Smooth muscle cell of the brain vasculature (primary cell): ENCODE measurements at places on chromosomes 6 and 20.

GRCh38 chr20:45595235-45595634 is 16.2 kb upstream of the WFDC8 start:
- no peak for DNase-seq

DNA sequence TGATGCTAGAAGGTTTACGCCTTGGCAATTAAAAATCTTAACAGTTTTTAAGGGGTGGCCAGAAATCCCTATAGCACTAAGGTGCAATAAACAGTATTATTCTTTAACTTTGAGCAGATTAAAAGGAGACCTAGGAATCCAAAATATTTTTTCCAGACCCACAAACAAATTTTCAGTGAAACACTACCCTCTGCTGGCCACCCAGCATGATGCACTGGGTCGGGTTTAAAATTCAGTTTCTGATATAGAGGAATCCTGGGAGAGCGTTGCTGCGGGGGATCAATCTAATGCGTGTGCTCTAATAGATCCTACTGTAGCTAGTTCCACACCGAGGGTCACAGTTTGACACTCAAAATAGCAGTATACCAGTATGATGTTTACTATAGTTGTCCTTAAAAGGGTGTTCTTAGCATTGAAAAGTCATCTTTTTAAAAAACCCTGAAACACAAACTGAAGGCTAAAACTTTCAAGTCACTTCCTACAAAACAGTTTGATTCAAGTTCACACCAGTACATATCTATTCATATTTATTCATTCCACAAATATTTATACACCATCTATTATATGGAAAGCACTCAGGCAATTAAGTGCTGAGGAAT is 10.2 kb downstream of the UBE3D start:
- no peak for DNase-seq

- no peak for DNase-seq
These were observed 72.1 kb downstream of the LYRM4 start for GRCh38 chr6:5188646-5189045.

DNA sequence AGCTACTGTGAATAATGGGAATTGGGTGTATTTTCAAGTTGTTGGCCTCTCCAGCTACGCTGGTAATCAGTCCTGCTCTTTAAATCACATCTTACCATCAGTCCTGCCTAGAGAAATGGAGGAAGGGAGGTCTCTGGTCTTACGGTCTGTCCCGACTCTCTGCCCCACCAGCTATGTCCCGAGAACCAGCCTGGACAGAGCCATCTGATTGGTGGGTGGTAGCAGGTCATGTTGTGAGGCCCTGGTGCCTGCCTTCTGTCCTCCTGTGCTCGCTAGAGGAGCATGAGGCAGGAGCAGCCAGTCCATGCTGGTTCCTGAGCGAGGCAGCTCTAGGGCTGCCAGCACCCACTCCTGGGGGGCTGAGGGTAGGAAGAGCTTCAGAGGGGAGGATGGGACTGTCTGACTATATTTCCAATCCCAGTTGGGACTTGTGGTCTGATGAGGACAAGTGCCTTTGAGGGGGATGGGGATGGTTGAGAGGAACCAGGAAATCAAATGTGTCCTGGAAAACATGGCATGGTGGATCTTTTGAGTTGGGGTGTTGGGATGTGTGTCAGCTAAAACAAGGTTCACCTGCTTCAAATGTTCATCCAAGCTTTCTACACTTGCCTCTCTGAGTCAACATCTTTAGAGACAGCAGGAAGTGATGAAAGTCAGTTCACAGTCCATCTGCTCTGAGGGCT is 33.0 kb downstream of the SYNJ2 start:
- no peak for DNase-seq

DNA sequence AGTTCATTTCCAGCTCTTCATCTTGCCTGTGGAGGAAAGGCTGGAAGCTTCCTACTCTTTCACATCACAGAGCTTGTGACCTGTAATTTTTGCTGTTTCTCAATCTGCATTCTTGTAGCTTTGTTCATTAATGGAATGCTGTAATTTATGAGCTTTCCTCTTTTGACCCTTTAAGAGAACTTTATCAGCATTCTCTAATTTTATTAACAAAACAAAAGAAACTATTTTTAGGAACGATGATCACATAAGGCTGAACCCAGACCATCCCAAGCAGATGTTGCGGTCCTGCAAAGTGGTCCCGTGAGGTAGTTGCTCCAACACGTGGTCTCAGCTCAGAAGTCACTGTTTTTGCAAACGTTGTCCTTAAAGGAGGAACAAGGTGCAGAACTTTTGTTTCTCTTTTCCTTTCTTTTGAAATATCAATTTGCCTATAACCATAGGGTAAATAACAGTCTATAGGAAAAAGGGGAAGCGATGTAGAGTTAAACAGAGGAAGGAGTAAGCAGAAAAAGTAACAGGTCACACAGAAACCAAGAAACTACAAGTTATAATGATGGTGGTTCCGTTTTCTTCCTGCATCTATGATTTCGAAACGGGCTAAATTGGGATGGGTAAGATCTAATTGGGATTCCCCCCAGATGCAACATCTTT is 121.3 kb upstream of the PHACTR1 start:
- DNase-seq = no peak

GRCh38 chr6:51495610-51496396 is 591.6 kb downstream of the PKHD1 start:
- no peak for DNase-seq

GRCh38 chr6:2542858-2543218 is 207.9 kb downstream of the MYLK4 start:
- no peak for DNase-seq

GRCh38 chr6:56220078-56220477 is 27.3 kb downstream of the COL21A1 start:
- DNase-seq = no peak
